ENCODE measurements at places on chromosomes 2 and 18.

- DNase-seq = no peak
These were observed 234.8 kb downstream of the ALPK2 start for GRCh38 chr18:58394046-58394445.

GRCh38 chr2:40317046-40317445 lies 134.8 kb downstream of the SLC8A1 start:
- DNase-seq = no peak

DNA sequence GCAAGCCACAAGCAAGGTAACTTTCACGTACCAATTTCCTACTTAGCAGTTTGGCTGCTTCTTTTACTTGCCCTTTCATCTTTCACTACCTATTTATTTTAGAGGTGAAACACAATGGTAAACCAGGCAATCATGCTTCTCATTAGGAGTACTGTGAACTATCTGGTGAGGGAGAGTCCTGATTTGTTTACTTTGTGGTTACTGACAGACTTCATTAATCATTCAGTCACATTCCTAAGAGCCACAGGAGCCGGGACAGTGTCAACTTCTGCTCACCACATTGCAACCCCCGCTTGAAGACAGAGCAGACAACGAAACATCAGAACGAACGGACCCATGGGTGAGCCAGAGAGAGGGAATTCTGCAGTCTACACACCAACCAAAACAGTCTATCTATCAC lies 28.8 kb downstream of the TUBB6 start:
- no peak for DNase-seq

DNA sequence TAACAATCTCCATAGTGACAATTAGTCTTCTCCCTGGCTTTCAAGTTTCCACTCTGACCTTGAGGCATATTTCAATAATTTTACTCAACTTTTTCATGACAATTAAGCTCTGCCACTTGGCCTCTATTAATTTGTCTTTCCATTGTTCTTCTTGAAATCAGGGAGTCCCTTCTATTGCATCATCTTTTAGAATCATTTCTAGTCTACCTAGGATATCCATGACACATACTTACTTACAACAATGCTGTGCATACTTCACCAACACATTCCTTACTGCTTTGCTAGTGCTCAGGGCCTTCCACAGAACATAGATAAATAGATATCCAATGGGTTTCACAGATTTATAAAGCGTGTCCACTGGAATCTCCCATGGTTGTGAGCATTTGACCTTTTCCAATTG lies 331.5 kb upstream of the LRP1B start:
- DNase-seq = no peak

- DNase-seq = no peak
These were observed 268.3 kb downstream of the VAPA start for GRCh38 chr18:10182009-10182624.

DNA sequence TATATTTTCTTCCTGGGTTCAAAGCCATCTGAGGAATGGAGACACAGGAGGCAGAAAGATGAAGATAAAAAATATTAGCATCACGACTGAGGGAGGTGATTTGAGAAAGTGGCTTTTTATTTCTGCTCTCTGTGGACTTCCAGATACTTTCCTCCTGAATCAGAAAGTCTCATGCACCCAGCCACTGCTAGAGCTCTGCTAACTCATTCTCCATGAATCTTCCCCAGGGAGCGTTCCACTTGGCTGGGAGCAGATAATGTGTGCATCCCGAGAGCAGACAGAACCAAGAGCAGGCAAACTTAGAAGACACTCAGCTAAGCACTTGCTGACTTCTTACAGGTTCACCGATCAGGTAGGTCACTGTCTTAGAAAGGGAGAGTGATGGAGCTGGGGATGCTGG lies 264.1 kb upstream of the THUMPD2 start:
- DNase-seq = no peak

DNA sequence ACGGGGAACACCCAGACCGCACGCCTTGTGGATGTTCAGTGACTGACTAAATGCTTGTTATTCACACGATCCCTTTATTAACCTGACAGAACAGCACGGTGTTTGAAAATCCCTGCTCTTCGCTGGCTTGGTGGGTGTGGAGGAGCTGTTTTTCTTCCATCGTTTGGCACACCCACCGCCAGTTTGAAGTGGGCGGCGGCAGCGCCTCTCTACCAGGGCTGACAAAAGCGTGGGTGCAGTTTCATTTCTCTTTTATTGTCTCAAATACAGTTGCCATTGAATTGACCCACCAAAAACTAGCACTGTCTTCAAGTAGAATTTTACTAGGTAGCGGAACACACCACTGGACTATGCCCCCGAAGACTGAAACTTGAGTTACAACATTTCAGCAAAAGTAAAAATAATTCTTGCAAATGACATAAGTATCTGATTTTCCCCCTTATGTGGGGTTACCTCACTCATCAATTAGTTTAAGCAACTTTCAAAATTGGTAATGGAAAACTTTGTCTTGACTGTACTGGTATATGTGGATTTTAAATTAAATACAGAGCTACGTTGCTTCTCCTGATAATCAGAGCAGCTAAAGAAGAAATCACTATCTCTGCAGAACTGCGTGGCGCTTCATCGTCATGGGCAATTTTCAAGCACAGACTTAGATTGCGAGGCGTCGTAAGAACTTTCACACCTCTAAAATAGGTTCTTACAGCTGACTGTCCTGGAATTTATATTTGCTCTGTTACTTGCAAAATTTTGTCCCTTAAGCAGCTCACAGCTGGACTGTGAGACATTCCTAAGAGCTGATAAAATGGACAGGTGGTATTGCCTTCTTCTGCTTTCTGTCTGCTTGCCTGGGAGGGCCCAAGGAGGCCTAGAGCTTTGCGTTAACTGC lies 60.9 kb downstream of the LDLRAD4 start:
- no peak for DNase-seq

- no peak for DNase-seq
These were observed 68.9 kb downstream of the RTN4 start for GRCh38 chr2:54981385-54981784.

GRCh38 chr2:10136101-10136934 lies 13.8 kb downstream of the RRM2 start:
- no peak for DNase-seq
